ENCODE measurements at places on chromosomes 12 and 14.

GRCh38 chr14:101865288-101865687 is 99.1 kb upstream of the DYNC1H1 start:
- DNase-seq: no peak

GRCh38 chr14:58517592-58517991 is 90.1 kb downstream of the KIAA0586 start:
- no peak for DNase-seq

DNA sequence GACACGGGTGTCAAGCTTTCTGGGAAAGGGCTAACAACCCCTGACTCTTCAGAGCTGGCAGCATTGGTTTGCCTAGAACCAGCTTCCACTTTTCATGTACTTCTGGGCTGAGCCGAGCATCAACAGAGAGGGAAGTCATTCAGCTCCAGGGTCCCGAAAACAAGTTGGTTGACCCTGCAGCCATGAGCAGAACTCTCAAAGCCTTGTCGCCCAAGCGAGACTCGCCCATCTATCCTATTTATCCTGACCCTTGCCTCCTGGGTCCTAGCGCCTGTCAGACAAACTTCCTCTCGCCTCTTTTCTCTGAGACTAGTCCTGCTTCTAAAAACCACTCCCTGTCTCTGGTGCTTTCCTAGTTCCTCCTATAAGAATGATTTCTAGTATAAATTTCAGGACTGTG is 47.9 kb downstream of the ASCL4 start:
- DNase-seq: no peak

GRCh38 chr12:104164634-104165033 is 26.6 kb upstream of the NFYB start:
- DNase-seq: no peak

DNA sequence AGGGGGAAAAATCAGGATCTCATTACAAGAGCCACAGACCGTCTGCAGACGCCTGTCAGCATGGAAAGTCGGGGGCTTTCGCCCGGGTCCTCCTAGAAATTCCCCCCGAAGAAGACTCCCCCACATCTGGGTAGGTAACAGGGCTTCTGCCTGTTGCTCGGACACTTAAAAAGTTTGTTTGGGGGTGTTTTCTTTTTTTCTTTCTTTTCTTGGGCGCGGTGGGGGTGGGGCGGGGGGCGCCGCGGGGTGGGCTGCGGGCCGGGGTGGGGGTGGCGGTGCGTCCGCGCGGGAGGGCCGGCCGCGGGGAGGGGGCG is 358 bp downstream of the ELK3 start:
- DNase-seq: no peak

GRCh38 chr12:2959505-2960389 is 550 bp downstream of the TEAD4 start:
- DNase-seq: no peak

DNA sequence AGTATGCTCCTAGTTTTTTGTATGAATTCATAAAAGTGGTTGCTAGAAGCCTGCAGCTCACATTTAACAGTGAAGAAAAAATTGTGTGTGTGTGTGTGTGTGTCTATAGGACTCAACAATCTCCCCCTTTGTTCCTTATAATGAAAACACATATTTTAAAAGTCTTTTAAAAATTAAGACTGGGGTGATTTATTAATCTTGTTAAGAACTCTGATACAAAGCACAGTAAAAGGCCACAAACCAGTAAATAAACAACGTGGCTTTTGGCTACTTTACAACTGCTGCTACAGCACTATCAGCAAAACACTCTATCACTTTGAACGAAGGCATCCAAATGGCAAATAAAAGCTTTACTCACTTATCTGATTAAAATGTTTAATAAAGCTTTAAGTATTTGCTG is 594 bp upstream of the VCPKMT start:
- no peak for DNase-seq

DNA sequence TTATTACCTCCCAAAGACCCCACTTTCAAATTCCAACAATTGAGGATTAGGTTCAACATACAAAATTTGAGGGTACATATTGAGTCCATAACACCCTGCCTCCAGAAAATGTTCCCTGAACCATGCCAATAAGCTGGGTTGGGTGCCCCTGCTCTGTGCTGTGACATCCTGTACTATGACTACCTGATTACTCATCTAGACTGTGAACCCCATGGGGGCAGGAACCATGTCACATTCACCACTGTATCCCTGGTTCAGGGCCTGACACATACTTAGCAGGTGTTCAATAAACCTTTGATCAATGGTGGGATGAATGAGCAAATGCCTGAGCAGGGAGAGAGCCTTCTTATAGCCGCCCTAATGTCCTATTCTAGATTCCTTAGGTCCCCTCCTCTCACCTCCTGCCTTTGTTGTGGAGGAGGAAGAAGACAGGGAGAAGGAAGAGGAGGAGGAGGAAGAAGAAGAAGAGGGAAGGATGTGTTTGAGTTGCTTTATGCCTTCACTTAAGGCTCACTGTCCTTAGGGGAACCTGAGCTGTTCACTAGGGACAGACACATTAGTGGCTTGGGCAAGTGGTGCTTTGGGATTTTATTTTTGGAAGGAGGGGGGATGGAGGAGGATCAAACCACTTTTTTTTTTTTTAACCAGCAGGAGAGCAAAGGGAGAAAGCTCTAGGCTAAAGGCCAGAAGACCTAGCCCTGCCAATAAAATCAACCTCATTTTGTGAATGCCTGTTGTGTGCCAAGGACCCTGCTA is 21.3 kb downstream of the GPR68 start:
- DNase-seq: no peak

DNA sequence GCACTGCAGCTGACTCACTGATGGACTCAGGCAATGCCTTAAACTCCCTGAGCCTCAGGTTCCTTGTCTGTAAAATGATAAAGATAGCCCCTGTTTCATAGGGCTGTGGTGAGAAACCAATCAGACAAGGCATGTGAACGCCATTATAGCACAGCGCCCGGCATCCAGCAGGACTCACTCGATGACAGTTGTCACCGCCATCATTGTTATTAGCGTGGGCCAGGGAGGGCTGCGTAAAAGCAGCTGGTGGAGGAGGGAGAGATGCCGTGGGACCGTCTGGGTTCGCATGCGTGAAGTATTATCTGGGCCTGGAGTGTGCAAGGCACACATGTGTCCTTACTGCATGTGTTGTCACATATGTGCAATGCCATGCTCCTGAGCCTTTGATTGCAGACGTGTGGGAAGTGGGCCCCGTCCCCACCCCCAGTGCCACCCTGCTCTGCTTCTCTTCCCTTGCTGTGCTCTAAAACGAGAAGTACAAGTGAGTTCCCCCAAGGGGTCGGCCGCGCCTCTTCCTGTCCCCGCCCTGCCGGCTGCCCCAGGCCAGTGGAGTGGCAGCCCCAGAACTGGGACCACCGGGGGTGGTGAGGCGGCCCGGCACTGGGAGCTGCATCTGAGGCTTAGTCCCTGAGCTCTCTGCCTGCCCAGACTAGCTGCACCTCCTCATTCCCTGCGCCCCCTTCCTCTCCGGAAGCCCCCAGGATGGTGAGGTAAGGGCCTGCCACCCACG is at the start of gene PTPN6:
Gene PTPN6, plus strand, starts transcription at position 546 of the 730 bp plus-strand sequence. Its CDS starts 157 bp downstream, at position 703.
- DNase-seq: peak; percentile 49

- DNase-seq: no peak
Observed at GRCh38 chr12:59404109-59404650, 191.6 kb upstream of the SLC16A7 start.
